ENCODE measurements at places on chromosomes 1 and 21.

DNA sequence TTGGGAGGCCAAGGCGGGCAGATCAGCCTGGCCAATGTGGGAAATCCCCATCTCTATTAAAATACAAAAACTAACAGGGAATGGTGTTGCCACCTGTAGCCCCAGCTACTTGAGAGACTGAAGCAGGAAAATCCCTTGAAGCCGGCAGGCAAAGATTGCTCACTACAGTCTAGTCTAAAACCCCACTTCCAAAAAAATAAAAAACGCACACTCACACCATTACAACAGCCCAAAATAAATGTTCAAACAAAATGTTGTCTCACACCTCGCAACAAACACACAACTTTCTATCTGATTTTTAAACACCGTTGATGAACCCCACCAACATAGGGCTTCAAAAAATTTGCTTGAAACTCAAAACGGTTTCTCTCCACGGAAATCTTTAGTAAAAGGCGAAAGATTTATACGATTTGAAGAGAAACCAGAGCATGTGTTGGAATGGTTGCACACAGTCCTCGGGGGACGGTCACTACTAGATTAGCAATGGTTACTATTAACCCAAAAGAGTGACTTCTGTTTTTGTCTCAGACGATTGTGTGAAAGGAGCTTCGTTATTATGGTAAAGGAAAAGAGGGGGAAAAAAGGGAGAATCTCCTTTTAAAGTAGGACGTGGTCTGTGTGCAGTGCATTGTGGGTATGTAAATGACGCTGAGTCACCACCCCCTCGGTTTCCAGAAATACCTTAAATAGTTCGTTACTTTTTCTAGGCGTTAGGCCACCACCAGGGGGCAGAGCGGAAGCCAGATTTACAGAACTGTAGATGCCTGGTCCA lies at the start of gene RNU5D-1:
TSS of gene RNU5D-1 (minus strand) at position 430 of the 772 bp plus-strand sequence.
- peak; percentile 86 for DNase-seq

GRCh38 chr1:10673109-10673711 lies 123.2 kb downstream of the CASZ1 start:
- no peak for DNase-seq

DNA sequence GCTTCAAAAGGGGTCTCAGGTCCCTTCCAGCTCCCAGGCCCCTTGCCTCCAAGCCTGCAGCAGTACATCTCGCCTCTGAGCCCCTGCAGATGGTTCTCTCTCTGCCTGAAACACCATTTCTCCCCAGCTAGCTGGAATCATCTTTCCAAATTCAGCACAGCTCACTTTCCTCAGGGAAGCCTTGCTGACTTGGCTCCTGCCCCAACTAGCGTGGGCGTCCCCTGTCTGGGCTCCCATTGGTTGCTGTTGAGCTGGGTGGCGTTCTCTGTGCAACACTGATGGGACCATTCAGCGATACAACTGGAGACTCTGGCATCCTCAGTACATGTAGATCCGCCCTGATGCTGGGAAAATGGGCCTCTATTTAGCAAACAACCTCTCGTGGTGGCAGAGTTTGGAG lies 141.3 kb upstream of the IGSF21 start:
- DNase-seq = no peak

DNA sequence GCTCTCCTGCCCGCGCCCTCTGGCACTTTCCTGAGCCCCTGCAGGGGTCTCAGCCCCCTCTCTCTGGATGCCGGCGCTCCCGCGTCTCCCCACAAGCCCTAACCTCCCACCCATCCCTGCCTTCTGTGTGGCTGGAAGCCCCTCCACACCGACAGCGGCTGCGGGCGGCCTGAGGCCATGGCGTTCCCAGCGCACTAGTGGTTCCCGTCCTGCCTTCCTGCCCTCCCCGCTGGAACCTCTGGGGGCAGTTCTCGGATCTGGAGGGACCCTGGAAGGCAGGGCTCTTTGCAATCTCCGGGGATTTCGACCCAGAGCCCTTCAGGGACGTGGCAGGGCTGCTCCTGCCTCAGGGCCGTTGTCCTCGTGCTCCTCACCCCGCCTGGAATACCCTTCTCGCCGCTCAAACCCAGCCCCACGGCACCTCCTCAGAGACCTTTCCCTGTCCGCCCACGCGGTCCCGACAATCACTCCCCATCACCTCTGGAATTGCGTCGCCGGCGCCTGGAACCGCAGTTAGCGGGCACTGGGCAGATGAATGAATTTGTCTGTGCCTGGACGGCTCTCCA lies 493 bp upstream of the ESPN start:
- no peak for DNase-seq

DNA sequence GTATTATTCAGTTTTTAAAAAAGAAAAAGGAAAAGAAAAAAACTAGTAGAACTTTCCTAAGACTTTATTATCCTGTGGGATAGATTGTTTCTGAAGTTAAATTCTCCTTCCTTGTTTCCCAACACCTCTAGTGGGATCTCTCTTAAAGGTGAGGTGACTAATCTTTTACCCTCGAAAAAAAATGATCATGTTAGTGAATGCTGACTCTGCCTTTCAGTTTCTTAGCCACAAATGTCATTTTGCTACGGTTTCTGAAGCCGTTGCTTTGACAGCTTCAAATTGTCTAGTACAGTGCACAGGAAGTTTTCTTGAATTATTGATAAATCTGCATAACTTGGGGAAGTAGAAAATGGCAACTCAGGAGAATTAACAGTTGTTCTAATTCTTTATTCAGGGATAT lies 13.0 kb upstream of the NEK7 start:
- DNase-seq = no peak

DNA sequence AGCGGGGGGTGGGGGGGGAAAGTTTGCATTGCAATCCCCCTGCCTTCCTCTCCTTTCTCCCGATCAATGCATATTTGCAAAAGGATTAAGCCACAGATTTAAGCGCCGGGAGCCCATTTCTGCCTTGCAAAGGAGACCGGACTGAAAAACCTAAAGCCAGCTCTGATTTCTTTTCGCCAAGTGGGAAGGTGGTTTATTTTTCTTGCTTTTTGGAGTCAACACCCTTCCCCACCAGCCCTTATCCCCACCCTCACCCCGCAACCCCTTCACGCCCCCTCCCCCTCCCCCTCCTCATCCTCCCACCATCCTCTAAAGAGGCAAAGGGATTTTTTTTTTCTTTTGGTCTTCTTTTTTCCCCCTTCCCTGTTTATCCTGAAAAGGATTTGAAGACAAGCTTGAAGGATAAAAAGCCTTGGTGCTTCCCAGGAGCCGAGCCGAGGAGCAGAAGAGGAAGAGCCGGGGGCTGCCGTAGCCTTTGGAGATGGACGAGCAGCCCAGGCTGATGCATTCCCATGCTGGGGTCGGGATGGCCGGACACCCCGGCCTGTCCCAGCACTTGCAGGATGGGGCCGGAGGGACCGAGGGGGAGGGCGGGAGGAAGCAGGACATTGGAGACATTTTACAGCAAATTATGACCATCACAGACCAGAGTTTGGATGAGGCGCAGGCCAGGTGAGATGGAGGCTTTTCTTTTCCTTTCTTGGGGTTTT lies 513 bp downstream of the PBX1 start:
- peak; percentile 40 for DNase-seq

DNA sequence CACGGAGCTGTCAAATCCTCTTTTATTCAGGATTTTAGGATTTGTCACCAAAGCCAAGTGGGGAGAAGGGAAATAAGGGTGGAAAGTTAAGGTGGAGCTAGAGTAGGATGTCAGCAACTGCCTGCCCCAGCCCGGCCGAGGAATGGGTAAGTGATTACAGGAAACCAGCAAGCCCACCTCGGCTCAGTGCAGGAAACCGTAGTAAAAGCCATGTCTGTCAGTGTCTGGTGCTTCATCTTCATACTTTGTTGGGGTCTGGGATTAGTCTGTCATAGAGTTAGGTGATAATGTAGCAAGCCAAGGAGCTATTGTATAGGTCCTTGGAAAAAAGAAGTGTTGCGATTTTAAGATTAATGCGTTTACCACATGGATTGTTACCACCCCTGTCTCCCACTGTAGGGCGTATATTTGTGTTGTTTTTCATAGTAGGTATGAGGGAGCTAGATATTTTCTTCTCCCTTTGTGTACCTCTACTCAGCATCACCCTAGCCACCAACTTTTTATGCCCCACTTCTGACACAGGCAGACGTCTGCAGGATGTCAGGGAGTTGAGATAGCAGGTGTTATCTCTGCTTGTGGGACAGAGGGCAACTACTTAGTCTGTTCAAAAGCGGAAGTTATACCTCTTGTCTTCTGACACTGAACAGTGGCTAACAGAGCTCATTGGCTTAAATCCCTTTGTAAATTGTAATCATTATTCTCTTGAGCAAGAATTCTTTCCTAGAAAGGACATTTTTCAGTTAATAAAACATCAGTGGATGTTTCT lies 253.7 kb downstream of the HHAT start:
- DNase-seq = no peak

DNA sequence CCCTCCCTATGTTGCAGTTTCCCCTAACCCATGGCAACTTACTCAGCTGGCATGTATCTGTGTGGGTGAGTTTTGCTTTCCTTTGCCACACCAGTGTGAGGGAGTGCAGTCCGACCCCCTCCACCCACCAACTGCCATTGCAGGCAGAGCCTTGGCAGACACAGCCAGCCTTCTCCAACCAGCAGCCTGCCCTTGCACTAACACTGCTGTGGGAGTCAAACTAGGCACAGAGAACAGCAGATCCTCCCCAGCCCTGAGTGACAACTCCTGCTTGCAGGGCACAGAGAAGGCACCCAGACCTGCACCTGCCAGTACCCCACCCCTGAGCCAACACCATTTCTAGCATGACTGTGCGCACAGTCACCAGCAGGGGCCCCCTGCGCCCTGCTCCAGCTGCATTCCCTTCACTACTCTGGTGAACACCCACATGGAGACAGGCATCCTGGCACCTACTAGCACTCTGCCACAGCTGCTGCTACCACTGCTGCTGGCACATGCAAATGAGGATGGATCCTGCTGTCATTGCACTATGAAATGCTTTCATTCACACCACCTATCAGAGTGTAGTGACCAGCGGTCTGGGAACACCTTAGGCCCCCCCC lies 98.4 kb downstream of the MAGI3 start:
- DNase-seq = no peak
